NCI-H2171 treated with DMSO at 0.1 percent for 48 hours (cell line): ENCODE measurements at places on chromosomes 13 and 19.
A peak's percentile ranks its signal among the peaks of the same experiment; 100 is the strongest.

DNA sequence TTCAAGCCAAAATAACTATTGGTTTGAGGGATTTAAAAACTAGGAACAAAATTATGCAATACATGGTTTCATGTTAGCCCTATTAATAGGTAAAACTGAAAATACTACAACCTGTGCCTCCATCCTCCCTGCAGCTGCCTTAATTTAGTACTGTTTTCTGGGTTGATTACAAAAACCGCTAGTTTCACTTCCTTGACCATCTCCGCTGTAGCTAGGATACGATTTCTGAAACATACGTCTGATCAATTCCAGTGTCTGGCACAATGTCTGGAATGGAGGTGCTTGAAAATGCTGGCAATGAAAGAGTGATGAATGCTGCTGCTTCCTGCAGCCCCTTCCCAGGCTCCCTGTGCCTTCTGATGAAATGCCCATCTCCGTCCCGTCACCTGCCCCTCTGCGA, 273.5 kb downstream of the SHISA2 start:
- DNase-seq, result no peak

GRCh38 chr13:36033035-36033434, 98.1 kb downstream of the DCLK1 start:
- DNase-seq, result no peak

GRCh38 chr13:24746618-24747247, 17.2 kb upstream of the RNF17 start:
- no peak for DNase-seq

- DNase-seq, result no peak
These were observed 31.9 kb upstream of the USPL1 start for GRCh38 chr13:30585748-30586262.

GRCh38 chr13:51981355-51981754, 29.9 kb downstream of the ATP7B start:
- no peak for DNase-seq

DNA sequence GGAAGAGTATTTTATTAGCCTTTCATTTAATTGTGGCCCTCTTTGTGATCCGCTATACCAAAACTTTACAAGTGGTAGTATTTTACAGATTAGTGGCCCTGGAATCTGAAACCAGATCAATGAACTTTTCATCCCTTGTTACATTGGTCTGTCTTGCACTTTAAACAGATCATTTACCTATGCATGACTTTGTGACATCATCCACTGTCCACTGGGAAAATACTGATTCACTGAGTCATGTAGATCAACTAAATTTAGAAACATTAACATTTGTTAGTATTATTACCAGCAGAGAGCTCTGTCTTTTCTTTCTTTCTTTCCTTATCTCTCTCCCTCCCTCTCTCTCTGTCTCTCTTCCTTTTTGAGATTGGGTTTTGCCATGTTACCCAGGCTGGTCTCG, 17.5 kb downstream of the PCDH8 start:
- DNase-seq, result no peak

DNA sequence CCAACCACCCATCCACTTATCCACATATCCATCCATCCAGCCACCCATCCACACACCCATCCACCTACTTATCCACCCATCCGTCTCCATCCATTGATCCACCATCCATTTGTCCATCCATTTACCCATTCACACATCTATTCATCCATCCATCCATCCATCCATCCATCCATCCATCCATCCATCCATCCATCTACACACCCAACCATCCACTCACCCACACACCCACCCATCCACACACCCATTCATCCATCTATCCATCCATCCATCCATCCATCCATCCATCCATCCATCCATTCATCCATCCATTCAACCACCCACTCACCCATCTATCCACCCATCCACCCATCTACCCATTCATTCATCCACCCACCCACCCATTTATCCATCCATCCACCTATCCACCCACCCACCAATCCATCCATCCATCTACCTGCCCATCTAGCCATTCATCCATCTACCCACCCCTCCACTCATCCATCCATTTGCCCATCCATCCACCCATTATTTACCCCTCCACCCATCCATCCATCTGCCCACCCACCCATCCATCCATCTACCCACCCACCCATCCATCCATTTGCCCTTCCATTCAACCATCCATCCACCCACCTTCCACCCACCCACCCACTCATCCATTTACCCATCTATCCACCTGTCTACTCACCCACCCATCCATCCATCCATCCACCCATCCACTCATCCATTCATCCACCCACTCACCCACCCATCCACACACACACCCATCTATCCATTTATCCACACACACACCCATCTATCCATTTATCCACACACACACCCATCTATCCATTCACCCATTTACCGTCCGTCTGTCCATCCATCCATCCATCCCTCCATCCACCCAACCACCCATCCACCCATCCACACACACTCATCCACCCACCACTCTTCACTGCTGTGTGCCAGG, 2.5 kb upstream of the TMPRSS9 start:
- DNase-seq, result no peak

DNA sequence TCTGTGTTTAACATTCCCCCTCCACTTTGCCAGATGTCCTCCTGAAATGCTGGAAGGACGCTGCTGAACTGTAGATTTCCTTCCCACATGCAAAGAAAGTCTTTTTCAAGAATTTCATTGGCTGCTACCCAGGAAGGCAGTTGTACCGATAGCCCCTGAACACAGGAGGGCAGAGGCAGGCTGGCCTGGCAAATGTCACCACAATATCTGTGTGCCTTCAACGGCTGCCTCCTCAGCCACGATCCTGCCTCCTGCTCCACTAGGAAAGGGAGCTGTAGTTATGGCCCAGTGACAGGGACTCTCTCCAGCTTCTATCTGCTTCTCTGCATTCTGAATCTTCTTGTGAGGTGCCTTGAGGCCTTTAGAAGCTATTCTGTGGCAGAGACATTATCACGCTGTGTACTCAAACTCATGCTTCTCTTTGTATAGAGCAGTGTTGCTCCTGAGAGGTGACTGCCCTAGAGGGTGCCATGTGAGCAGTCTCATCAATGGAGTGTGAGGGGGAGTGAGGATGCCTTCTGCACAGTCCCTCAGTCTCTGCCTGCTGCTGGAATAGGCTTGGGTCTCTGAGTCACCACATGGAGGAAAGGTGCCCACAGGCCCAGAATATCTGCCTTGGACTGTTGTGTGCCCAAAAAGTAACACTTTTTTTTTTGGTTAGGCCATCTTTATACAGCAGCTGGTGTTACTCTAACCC, 279.8 kb downstream of the DNAJC15 start:
- DNase-seq, result peak; percentile 59

DNA sequence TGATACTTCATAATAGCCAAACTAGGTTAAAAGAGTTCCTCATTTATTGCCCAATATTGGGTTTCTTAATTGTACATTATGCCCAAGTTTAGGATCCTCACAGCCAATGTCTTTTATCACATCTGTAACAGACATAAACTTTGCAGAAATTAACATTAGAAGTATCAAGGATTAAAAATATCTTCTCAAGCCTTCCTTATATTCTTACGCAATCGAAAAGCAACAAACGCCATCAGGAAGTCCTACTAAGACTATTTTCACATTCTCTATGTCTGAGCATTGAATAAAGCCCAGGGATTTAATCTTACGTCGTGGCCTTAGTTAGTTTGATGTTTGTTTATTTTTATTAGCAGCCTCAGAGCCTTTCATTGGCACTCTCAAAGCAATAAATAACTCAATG, 1660.4 kb upstream of the MIR17HG start:
- no peak for DNase-seq

DNA sequence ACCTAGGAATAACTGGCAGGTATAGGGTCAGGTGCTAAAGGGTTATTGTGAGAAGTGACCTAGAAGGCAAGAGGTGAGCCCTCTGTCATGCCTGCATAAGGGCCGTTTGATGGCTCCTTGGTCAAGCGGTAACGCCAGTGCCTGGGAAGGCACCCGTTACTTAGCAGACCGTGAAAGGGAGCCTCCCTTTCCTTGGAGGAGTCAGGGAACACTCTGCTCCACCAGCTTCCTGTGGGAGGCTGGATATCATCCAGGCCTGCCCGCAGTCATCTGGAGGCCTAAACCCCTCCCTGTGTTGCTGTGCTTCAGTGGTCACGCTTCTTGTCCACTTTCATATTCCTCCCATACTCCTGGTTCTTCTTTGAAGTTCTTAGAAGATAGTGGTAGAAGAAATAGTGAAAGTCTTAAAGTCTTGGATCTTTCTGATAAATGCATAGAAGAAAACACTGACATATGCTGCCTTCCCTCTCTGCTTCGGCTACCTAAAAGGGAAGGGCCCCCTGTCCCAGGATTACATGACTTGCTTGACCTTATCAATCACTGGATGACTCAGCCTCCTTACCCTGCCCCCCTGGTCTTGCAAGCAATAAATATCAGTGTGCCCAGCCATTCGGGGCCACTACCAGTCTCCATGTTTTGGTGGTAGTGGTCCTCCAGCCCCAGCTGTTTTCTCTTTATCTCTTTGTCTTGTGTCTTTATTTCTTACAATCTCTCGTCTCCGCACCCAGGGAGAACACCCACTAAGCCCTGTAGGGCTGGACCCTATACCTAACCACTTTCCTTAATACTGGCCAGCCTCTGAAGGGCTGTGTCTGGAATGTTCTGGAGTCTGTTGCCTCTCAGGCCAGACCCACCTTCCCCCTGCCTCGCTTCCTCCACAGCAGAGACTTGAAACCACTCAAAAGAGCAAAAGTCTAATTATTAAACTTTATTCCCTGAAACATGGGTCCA, 16.1 kb upstream of the ABCC4 start:
- no peak for DNase-seq

DNA sequence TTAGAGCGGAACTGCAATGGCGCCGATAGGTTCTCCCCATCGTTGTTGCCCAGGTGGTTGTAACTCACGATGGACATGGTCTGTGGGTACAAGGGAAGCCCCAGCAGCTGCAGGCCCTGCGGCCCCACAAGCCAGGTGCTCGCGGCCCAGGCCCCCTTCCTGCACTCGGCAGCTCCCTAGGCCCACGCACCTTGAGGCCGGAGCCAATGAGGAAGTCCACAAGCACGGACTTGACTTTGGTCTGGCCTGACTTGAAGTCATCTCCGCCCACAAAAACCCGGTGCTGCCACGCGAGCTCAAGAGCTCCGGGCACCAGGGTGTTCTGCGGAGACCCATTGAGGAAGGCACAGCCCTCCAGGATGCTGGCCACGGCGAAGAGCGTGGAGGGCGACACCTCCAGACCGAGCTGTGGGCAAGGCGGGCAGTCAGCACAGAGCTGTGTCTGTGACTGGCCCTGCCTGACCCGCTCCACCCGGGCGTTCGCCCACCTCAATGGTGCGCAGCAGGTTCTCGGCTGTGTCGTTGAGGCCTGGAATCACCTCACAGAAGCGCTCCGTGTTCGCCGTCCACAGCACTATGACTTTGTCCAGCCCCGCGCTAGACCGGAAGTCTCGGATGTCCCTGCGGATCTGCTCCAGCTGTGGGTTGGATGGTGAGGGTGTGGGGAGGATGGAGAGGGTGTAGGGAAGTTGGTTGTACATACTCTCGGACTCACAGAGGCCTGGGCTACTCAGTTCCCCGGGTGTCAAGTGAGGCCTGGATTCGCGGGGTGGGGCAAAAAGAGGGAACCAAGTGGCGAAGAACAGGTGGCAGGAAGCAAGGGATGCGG, 1.9 kb downstream of the ISYNA1 start:
- DNase-seq, result no peak

- DNase-seq, result peak; percentile 84
These were observed at the start of gene ATP11A for GRCh38 chr13:112689303-112690245. ATP11A (plus strand) TSS chr13:112690038; CDS start chr13:112690417, 379 bp downstream.

DNA sequence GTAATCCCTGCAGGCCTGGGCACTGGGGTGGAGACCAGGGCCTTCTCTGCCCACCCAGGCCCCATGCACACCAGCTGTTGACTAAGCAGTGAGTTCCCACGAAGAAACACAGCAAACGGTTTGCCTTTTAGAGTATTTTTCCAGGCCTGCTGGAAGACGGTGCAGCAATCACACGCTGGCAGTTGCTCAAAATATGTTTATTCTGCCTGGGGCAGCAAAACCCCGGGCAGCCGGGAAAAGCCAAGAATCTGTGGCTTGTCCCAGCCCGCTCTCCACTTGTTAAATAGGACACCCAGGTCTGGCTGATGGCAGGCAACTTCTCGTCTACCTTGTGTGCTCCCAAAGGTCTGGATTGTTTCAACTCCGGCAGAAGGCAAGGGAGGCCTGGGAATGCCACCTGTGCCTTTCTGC, 40.8 kb downstream of the GGACT start:
- peak; percentile 76 for DNase-seq

GRCh38 chr13:38519229-38519911, 167.5 kb upstream of the FREM2 start:
- no peak for DNase-seq

DNA sequence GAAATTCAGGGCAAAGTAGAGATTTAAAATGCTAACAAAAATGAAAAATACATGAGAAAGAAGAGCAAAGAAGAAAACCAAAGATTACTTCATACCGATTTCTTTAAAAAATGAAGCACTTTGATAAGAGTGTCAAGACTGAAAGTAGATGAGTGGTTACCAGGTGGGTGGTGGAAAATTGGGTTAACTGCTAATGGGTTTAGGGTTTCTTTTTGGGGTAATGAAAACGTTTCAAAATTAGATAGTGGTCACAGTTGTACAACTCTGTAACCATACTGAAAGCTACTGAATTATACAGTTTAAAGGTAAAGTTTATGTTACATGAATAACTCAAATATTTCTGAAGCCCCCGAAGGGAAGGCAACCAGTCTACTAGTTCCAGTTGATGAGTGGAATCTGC, 179.4 kb downstream of the NDFIP2 start:
- no peak for DNase-seq

GRCh38 chr13:24152292-24153214, 8.0 kb upstream of the SPATA13 start:
- no peak for DNase-seq

DNA sequence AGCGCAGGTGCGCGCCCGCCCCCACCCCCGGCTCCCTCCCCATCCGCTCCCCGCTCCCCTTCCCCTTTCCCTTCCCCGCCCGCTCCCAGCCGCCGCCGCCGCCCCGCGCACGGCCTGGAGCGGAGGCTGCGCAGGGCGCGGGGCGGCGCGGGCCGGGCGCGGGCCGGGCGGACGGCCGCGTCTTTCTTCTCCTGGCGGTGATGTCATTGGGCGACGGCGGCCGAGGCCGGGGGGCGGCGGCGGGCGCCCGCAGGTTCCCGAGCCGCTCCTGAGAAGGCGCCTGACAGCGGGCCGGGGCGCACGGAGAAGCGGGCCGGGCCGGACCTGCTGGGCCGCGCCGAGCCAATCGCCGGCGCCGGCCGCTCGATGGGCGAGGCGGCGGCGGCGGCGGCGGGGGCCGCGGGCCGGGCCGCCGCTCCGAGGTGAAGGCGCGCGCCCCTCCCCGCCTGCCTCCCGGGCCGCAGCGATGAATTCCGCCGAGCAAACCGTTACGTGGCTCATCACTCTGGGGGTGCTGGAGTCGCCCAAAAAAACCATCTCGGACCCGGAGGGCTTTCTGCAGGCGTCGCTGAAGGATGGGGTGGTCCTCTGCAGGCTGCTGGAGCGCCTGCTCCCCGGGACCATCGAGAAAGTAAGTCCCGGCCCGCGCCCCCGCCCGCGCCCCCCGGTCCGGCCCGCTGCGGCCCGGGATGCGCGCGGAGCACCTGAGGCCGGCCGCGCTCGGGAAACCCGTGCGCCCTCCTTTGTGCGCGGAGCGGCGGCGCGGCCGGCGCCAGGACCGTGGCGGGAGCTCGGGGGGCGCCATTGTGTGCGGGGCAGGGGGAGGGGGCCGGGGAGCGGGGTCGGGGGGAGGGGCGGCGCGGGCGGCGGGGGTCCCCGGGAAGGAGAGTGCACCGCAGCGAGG, at the start of gene ARHGEF7:
ARHGEF7 (plus strand) TSS at position 250 of the 904 bp plus-strand sequence; CDS start at position 467, 217 bp downstream.
- DNase-seq, result peak; percentile 9

- DNase-seq, result no peak
These were observed 4.6 kb downstream of the TCF3 start for GRCh38 chr19:1647501-1648458.

GRCh38 chr19:6058518-6059201, 51.6 kb downstream of the RFX2 start:
- no peak for DNase-seq

- no peak for DNase-seq
These were observed 18.4 kb upstream of the MYADM start for GRCh38 chr19:53849237-53849676.
